ENCODE measurements at places on chromosomes 16 and 17. TPM values are rescaled to one million over a fixed set of nuclear protein-coding genes. Genes with fewer than 3 reads are reported as not detected.

LGALS9B gene
- 35.5 TPM for total RNA-seq

- DNase-seq = no peak
Observed at GRCh38 chr17:35069311-35069710, 5.8 kb upstream of the RFFL start.

DNA sequence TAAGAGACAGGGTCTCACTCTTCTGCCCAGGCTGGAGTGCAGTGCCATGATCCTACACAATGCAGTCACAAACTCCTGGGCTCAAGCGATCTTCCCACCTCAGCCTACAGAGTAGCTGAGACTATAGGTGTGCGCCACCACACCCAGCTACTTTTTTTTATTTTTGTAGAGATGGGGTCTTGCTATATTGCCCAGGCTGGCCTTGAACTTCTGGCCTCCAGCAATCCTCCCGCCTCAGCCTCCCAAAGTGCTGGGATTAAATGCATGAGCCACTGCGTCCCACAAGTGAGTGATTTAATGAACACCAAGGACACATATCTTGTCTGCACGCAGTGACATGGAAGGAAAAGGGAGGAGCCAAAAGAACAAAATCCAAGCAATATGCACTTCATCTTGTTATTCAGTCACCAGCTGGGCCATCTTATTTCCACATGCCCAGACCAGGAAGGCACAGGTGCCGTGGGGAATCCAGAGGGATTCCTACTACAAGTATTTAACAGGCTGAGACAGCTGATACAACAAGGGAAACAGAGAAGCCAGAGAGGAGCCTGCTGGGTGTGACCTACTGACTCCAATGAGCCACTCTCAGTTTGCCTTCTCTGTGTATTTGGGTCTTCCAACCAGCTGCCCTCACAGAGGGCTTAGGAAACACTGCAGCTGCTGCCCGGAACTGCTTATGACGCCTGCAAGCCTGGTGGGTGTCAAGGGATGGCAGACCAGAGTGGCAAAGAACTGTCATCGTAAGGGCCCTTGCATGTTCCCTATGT lies 17.0 kb downstream of the LSM12 start:
- DNase-seq = no peak

- DNase-seq = no peak
Observed at GRCh38 chr17:79558091-79558900, 52.6 kb downstream of the RBFOX3 start.

DNA sequence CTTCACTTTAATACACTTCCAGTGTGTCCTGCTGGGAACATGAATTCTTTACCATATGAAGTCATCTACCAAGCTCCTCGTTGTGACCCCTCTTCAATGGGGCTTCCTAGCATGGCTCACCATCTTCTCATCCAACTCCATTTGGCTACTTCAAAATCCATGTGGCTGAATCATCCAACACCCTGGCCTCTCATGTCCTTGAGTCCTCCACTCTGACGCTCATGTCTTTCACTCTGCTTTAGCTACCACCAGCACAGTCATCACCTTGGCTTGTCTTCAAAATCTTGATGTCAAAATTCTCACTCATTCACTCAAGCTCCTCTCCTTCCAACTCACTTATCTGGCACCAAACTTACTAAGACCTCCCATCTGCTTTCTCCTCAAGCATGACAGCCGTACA lies 35.8 kb downstream of the AMFR start:
- DNase-seq = no peak

DNA sequence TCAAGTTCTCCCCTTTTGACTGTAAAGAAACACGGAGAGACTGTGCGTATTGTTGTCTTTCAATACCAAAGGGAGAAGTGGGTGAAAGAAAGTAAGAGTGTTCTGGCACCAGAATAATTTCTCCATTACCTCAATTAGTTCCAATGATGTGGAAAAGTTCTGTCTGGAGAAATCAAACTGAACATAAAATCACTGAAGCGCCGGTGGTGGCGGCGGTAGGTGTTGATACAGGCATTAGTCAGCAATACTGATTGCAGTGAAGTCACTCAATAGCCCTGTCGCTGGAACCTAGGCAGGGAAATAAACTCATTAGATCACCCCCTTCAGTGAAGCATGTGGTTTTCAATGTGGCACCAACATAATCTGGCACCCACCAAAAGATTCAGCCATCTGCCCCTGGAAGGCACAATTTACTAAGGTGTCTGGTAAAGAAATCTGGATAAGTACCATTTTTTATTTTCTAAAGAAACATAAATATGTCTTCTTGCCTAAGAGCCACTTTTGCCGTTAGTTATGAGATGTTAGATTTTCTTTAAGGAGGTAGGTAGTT lies 274.2 kb upstream of the SOX9 start:
- no peak for DNase-seq

DNA sequence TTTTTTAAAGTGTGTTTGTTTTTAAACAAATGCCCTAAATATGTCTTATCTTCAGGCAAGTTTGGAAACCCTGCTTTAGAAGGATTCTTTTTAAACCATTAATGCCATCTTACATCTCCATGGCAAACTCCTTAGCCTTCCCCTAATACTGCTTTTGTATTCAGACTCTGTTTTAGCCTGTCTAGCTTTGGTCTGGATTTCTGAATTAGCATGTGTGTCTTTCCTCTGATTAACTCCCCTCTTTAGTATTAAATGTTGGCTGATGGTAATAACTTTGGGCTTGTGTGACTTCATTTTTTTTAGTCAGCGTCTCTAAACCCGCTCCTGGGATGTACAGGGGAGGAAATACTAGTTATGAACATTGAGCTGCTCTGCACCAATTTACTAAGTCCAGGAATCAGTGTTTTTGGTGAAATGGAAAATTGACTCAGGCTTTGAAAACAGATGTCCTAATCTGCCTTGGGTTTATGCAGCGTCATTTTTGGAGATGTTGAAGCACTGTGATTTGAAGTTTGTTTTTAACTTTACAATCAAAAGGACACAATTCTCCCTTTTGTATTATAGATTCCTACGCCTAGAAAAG lies 22.2 kb downstream of the WIPF2 start:
- no peak for DNase-seq

GRCh38 chr16:13999895-14000425 lies 71.2 kb upstream of the MRTFB start:
- no peak for DNase-seq

DNA sequence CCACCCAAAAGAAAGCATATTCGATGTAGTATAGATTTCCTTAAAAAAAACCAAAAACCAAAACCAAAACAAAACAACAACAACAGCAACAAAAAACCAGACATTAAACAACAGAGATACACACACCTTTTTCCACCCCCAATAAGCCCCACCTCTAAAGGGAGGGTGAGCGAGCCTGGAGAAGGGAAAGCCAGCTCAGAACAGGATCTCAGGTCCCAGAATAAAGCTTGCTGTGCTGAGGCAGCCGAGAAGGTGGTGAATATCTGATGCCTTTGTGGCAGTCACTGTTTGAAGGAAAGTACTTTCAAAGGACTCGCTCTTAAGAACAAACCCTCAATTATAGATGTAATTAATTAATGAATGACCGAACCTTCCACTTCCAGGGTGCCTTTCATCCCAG lies 470 bp downstream of the KRT23 start:
- no peak for DNase-seq

DNA sequence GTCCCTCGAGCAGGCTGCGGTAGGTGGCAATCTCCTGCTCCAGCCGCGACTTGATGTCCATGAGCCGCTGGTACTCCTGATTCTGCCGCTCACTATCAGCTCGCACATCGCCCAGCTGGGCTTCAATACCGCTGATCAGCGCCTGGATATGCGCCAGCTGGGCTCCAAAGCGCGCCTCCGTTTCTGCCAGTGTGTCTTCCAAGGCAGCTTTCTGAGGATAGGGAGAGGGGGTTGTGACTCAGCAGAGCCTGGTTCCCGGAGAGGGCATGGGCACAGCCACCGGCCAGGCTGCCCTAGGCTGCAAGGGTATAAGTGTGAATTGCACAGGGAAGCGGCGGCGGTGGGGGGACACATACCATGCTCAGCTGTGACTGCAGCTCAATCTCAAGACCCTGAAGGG lies 4.3 kb downstream of the KRT19 start:
- peak; percentile 47 for DNase-seq

DNA sequence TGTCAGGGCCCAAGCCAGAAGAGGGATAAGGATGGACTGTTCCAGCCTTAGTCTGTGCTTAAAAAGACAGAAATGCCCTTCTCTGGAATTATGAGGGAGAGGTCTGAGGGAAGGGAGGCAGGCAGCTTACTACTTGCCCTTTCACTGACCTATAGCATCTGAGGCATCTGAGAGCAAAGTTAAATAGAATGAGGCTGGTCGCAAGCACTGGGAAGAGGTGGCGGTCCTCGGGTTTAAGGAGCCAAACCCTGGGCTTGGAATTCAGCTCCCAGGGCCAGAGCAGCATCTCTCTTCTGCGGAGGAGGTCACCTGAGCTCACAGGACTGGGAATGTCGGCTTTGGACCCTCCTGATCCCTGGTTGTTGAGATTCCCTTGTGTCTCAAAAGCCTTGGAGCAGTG lies 3.1 kb upstream of the LIMD2 start:
- DNase-seq = no peak

- no peak for DNase-seq
Observed at GRCh38 chr16:83345846-83346640, 461.7 kb upstream of the HSBP1 start.

GRCh38 chr16:10003486-10003885 lies 178.7 kb downstream of the GRIN2A start:
- no peak for DNase-seq

DNA sequence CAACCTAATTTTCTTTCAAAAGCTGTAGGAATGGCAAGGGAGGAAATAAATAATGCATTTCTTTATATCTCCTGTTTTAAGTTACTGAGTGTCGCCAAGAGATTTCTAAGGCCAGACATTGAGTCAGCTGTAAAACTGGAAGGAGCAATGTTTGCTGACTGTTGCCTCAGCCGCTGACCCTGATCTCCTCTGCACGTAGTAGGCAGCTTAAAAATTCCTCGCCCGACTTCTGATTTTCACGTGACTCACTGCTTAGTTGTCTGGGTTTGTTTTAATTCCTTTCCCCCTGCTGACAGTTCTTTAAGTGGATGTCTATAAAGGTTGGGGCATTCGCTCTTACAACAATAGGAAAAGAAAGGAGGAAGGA lies 100.6 kb downstream of the WWOX start:
- no peak for DNase-seq
